ENCODE measurements at places on chromosomes 6 and 20.
A peak's percentile ranks its signal among the peaks of the same experiment; 100 is the strongest.

DNA sequence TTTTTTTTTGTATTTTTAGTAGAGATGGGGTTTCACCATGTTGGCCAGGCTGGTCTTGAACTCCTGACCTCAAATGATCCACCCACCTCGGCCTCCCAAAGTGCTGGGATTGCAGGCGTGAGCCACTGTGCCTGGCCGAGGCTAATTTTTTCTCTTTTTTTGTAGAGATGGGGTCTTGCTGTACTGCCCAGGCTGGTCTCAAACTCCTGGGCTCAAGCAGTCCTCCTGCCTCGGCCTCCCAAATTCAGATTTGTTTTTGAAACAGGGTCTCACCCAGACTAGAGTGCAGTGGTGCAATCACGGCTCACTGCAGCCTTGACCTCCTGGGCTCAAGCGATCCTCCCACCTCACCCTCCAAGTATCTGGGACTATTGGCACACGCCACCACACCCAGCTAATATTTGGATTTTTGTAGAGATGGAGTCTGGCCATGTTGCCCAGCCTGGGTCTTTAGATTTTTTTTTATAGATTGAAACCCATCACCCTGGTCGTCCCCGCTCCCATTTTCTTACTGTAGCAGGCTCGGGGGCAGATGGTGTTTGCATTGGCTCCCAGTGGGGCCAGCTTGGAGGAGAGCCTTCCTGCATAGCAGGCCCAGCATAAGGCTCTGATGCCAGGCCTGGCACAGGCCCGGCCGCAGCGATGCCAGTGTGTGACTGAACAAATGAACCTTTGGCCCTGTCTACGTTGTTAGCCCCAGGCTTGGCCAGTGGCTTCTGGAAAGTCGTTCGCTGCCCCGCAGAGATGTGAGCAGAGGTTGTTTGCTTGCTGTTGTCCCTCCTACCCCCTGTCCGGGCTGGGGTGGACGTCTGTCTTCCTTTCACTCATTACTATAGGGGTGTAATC lies 4.3 kb upstream of the MTG2 start:
- DNase-seq = no peak

DNA sequence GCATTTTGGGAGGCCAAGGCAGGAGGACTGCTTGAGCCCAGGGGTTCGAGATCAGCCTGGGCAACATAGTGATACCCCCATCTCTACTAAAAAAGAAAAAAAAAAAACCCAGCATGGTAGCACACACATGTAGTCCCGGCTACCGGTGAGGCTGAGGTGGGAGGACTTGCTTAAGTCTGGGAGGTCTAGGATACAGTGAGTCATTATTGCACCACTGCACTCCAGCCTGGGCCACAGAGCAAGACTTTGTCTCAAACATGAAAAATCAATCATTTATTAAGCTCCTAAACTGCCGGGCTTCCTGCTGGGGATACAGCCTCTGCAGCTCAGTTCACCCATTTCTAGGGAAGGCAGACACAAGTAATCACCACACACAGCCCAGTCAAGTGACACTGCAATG lies 7.3 kb upstream of the USP45 start:
- DNase-seq = no peak

DNA sequence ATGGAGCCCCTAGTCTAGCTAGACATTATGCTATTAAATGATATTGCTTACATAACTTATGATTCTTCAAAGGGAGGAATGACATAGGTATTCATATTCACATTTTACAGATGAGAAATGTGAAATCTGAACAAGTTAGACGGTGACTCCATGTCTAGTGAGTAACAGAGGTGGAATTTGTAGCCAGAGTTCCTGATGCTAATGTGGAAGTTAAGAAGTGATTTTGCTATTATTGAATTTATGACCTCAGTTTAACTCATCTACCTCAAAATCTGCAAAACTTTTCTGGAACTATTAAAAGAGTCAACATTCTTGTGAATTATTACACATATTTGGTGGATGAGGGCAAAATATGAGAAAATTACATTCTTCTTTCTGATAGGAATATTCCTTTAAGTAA lies 347.6 kb upstream of the MMS22L start:
- no peak for DNase-seq

GRCh38 chr6:34549804-34550202 lies 6.3 kb downstream of the SPDEF start:
- DNase-seq = no peak

GRCh38 chr20:33399924-33400323 lies 1.4 kb downstream of the CDK5RAP1 start:
- DNase-seq = no peak

- DNase-seq = no peak
Measured at GRCh38 chr20:49859011-49859410, 46.4 kb downstream of the SLC9A8 start.

DNA sequence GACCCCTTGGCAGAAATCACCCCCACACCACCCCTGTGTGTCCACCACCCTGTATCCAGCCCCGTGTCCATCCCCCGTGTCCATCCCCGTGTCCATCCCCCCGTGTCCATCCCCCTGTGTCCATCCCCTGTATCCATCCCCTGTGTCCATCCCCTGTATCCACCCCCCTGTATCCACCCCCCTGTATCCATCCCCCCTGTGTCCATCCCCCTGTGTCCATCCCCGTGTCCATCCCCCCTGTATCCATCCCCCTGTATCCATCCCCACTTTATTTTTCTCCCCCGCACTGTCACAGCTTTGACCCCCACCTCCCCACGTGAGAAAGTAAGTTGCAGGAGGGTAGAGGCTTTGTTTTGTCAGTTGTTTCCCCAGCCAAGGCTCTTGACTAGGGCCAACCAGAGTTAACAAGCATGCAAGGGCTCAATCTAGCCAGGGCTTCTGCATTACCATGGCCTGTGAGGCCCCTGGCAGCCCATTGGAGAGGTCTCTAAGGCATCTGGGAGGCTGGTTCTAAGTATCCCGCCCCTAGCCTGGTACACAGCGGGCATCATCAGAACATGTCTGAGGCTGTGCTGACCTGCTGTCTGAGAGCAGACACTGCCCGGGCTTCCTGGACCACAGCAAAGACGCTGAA lies 18.1 kb upstream of the SIRPA start:
- no peak for DNase-seq

GRCh38 chr20:48823960-48824498 lies 3.8 kb downstream of the PREX1 start:
- no peak for DNase-seq

DNA sequence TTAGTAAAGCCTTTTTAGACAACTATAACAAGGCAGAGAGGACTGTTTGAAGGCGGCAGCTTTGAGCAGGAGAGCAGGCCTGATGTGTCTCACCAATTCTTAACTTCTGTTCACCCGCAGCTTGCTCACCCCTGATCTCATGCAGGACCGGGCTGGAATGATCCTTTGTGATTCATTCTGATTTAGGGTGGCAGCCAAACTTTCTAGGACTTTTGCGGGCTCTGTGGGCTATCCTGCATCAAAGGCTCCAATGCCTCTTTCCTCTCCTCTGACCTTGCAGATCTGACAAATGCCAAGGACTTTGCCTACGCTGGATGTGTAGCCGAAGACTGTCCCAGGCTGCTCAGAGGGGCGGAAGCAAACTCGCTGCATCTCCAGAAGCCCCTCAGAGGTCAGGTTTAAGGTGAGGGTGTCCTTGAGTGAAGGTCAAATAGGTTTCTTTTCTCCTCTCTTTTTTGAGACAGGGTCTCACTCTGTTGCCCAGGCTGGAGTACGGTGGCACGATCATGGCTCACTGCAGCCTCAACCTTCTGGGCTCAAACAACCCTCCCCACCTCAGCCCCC lies 72.3 kb downstream of the VEGFA start:
- DNase-seq = no peak

DNA sequence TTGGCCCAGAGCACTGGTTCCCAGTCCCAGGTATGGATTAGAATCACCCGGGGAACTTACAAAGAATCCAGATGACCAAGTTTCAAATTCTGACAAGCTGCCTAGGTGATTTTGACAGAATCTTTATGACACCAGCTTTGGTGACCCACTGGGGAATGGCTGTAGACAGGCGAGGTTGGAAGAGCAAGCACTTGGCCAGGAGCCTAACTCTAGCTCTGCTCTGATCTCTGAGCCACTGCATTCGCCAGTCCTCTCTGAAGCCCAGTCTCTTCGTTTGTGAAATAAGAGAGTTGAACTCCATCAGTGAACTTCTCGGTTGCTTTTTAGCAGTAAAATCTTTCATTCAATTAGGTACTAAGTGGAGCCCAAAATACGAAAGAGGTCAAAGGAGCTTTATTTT lies 161.2 kb downstream of the VEGFA start:
- DNase-seq = no peak

- DNase-seq = no peak
Measured at GRCh38 chr6:98880486-98880885, 46.1 kb downstream of the POU3F2 start.

DNA sequence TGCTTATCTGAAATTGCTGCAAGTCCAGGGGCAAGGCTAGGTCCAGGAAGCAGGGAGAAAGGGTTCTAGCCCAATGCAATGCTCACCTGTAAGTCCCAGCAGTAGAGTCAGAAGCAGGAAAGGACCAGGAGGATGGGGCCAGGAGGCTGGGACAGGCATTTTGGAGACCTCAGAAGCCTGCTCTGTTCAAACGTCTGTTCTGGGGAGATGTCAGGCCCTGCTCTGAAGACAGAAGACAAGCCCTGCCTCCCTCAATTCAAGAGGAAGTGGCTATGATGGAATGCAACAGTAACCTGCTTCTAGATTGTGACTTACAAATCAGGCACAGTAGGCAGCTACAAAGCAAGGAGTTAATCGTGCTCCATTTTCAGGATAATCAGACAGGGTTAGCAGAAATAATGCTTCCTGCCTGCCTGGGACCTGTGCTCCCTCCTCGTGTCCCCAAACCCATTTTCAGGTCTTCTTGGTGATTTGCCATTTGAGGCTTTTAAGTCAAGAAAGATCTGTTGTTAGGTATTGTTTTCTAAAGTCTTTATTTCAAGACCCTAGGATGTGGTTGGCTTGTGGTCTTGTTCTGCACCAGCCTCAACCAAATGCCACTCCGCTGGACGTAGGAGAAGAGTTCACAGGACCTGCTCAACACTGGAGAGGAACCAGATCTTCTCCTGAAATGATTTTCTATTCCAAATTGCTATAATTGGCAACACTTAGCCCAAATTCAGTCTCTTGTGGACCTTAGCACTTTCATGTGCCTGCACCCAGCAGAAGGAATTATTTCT lies at the start of gene SIRPG:
TSS of gene SIRPG (minus strand) at position 224 of the 779 bp plus-strand sequence. CDS start at position 159, 65 bp downstream.
- peak; percentile 58 for DNase-seq

GRCh38 chr6:154301839-154302752 lies 54.5 kb downstream of the IPCEF1 start:
- DNase-seq = no peak

GRCh38 chr6:151353795-151354194 lies 37.6 kb downstream of the ZBTB2 start:
- DNase-seq = no peak

DNA sequence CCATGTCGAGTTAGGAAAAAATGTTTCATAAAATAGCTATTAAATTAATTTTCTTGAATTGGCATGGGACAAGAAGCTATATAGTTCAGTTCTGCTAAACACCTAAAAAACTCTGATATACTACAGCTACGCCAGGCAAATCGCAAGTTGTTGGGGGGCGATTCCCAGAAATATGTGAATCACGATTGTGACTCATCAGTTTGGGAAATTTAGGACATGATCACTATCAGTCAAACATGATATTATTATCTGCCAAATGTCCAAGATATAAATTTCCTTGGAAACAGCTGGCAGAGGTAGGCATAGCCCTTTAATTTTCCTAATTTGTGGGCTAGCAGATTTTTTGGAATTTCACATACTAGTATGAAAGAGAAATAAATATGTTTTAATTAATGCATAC lies 123.6 kb downstream of the ATXN1 start:
- no peak for DNase-seq

GRCh38 chr6:14716499-14717146 lies 529.2 kb upstream of the JARID2 start:
- no peak for DNase-seq

GRCh38 chr6:70270287-70271005 lies 32.4 kb downstream of the COL9A1 start:
- no peak for DNase-seq

- DNase-seq = no peak
Measured at GRCh38 chr6:53526000-53526399, 18.9 kb downstream of the GCLC start.

DNA sequence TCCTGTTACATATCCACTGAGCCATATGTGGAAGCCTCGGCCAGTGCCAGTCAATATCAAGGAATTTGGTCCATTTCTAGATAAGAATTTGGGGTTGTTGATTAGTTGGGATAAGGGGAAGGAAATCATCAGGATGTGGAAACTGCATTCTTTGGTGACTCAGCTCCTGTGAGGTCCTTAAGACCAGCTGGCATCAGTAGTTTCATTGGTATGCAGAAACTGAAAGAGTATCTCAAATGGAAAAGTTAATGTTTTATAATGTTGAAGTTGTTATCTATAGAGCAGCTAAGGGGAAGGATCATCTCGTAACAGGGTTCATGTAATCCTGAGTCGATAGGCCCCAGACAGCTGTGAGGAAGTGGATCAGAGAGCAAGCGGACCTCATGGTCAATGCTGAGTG lies 87.9 kb upstream of the PRND start:
- no peak for DNase-seq

DNA sequence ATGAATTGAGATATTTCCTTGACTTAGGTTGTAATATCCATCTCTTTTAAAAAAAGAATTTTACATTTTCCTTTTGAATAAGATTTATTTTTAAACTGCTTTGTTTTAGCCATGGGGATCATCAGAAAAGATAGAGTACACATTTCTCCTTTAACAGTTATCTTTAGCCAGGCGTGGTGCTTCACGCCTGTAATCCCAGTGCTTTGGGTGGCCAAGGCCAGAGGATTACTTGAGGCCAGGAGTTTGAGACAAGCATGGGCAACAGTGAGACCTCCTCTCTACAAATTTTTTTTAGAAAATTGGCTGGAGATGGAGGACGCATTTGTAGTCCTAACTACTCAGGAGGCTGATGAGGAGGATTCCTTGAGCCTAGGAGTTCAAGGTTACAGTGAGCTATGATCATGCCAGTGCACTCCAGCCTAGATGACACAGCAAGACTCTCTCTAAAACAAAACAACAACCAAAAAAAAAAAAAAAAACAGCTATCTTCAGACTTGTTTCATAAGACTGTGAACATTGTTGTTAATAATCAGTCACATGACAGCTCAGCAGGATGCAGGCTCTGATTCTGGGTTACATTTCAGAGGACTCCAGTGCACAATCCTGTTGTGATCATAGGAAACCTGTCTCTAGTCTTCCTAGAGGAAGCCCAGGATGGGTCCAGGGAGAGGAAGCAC lies 2.0 kb upstream of the SLC17A3 start:
- no peak for DNase-seq

- DNase-seq = no peak
Measured at GRCh38 chr6:80433673-80434025, 327.2 kb downstream of the BCKDHB start.

GRCh38 chr20:34110745-34111641 lies 1.1 kb downstream of the EIF2S2 start:
- no peak for DNase-seq

- no peak for DNase-seq
Measured at GRCh38 chr6:296151-297122, 4.2 kb downstream of the DUSP22 start.

DNA sequence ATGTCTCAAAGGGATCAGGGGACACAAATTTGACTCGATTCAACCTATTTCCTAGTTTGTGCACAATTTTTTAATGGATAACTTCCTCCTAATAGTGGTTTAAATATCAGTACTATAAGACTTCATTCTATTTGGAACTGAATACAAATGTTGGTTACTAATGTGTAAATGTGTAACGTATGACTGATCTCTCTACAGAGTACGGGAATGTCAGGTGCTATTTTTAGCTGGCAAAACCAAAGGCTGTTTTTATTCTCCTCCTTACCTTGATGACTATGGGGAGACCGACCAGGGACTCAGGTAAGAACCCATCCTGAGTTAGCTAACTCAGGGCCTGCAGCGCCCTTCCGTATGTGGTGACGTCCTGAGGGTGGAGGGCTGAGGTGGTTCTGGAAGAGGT lies 33.0 kb downstream of the PRPH2 start:
- DNase-seq = no peak

GRCh38 chr6:158030380-158031300 lies 49.0 kb downstream of the SYNJ2 start:
- DNase-seq = no peak
